ENCODE measurements at places on chromosomes 16 and 17.

GRCh38 chr17:56937687-56938086, 23.2 kb downstream of the COIL start:
- no peak for DNase-seq

DNA sequence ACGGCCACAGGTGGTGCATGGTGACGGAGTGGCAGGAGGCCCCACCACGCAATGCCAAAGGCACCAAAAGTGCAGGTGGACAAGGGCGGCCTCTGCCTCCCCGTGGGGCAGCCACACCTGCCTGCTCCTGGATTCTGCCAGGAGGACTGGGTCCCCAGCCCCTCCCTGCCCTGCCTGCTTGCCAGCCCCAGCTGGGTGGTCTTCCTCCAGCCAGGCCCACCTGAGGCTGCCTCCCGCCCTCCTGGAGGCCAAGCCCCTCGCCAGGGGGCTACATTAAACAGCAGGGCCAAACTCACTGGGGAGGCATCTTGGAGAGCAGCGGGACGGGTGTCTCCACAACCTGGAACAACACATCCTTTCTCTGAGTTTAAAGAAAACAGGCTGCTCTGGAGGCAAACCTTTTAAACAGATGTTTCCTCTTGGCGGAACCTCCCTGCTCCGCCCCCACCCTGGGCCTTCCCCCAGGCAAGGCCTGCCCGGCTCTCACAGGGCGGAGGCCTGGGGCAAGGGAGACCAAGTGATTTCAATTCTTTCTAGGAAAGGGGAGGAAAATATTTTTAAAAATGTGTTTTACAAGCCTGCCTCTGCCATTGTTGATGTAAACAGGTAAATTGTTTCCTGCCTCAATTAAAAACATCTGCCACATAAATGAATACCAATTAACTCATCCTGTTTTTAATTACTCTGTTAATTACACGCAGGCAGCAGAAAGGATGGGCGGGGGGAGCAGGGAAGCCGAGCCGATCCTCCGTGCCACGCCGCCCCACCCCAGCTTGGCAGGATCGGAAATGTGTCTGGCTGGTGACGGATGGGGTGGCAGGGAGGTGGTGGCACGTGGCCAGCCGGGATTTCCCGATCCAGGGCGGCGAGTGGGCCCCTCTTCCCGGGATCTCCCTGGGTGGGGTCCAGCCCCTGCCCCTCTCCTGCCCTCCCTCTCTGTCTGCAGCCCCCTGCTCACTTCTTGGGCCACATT, 54.4 kb upstream of the PABPN1L start:
- DNase-seq, result no peak

DNA sequence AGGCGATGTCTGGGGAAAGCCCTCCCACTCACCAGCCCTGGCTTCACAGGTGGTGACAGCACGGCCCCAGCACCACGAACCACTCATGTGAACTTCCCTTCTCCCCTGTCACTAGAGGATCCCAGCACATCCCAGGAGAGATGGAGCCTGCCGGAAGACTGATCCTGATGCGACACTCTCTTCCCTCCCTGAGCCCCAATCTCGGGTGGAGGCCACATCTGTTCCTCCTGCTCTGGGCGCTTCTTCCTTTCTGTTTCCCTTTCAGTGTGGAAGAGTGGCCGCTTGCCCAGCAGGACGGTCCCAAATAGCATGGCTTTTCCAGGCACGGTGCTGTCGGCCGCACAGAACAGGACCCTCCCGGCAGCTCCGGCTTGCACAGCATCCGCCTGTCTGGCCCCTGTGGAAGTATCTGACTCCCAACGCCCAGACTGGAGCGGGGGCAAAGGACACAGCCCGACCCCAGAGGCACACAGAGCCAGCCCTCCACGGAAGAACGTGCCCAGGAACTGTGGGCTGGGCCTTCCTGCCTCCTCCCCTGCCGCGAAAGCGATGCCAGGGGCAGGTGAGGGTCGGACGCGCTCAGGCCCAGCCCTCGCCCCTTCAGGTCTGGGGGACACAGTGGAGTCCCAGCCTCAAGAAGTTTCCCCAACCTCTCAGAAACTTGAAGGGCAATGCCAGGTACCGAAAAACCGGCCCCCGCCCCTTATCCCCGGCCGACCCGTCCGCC, 37.6 kb downstream of the CBFA2T3 start:
- no peak for DNase-seq

DNA sequence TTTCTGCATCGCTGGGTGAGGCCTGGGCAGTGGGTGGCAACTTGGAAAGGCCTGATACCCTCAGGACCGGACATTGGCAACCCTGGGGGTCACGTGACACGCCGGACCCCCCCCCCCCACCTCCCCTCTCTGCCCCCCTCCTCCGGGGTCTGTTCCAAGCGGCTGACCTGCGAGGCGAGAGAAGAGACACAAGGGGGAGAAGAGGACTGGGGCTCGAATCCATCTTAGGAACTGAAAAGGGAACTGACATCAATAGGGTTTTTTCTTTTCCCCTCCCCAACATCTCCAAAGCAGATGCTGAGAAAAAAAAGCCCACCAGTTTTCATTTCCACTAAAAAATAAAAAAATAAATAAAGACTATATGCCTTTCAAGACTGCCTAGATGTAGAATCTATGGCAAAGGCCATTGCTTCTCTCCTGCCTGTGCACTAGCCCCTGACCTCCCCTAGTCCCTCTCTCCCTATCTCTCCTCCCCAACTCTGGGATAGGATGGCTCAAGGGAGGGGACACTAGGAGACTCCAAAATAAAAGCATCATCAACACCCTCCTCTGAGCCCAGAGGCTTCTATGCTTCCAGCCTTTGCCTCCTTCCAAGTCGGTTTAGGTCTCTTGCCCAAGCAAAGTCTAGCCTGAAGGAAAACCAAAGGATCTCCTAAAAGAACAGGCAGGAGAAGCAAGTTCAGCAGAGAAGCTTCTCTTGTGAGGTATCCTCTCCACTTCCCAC, 7.7 kb upstream of the HOXB2 start:
- DNase-seq, result no peak

- no peak for DNase-seq
These were observed 970 bp downstream of the EPN2 start for GRCh38 chr17:19238167-19238505.
